ENCODE measurements at places on chromosomes 1 and 21.

DNA sequence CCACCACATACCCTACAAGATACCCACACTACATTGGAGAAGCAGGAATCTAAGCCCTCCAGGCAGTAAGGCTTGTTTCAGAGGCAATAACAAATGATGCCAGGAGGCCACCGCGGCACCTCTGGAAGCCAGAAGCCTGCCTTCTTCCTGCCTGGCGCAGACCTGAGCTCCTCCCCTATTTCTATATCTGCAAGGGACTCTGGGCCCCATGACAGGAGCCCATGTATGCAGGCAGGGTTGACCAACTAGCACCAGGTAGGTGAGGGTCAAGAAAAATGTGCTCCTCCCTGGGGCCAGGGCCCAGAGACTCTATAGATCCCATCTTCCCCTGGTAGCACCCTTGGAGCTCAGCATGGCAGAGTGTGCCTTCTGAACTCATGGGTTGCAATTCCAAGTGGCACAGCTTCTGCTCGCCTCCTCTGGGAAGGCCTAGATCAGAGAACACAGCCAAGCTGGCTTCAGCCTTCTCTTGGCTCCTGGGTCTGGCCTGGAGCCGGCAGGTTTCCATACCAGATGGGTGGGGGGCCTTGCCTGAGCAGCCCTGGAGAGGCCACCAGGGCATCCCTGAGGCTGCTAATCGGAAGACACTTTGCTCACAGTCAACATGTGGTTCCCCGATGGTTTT lies 85.1 kb downstream of the STUM start:
- no peak for DNase-seq

DNA sequence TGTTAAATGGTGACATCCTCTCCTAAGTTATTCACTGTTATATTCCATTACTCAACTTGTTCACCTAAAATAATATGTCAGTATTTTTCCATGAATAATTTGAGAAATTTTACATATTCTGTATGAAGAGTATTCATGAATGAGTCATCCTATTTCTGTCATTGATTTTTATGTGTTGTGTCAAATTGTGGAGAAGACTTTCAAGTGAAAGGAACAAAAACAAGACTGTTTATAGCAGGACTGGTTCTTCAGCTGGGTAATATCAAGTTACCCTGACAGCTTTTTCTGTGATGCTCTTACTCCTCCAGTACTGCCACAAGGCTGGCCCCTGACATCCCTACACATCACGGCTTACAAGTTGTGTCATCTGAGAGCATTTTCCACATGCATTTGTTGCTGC lies 847.7 kb downstream of the NCAM2 start:
- DNase-seq = no peak

DNA sequence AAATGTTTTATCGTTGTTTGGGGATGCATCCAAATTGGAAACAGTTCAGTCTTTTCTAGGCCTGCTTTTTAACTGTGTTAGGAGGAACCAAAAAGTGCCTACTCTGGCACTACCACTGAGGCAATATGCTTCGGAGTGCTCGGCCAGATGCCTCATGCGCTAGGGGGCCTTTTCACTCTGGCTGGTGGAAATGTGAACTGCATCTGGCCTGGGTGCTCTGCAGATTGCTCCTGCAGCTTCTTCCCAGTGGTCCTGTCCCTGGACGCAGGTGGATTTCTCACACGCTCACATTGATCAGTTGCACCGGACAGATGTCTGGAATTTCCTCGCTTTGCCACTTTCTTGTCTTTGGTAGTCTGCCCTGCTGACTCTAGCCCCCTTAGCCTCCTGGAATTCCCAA lies 330.2 kb upstream of the FMN2 start:
- no peak for DNase-seq

DNA sequence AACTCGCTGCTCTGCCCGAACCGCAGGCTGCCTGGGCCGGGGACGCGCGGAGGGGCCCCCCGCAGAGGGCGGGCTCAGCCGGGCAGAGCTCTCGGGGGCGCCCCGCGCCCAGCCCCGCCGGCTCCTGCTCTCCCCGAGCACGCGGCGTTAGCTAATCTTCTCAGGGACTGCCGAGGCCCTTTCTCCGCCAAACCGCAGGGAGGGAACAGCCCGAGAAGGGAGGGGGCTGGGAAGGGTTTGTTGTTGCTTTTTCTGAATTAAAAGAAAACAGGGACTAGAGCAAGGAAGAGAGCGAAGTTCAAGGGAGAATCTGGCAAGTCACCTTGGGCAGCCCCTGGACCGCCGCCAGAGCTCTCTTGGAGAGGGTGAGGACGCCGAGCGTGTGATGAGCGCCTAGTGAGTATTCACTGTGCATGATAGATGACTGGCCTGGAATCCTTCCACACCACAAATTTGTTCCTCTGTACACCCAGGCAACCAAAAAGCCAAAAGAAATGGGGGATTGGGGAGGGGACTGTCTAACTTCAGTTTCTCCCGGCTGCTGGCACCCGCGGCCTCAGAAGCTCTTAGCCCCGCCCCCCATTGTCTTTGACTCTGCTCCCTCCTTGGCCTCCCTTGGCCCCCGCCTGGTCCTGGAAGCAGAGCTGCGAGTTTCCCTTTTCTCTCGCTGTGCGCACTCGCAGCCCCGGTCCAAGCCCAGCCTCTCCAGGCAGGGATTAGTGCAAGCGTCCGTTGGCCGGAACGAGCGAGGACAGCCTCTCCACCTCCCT lies 19.7 kb upstream of the LMX1A start:
- peak; percentile 39 for DNase-seq
